ENCODE measurements at places on chromosomes 13 and 19.

DNA sequence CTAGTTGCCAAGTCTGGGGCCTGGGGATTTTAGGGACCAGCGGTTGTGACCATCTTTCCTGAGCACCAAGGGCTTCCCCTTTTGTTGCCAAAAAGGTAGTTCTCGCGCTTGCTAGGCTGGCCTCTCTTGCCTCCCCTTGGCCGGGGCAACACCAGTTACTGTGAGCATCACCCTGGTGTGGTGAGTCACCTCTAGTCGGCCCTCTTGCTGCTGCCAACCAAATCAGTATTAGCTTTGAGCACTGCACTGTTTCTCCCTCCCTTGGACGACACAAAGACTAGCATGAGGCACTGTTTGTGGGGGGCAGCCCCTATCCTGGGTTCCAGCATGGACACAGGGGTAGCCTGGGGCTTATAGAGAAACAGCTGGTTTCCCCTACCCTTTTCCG is 6.9 kb downstream of the SYDE1 start:
- DNase-seq = no peak

DNA sequence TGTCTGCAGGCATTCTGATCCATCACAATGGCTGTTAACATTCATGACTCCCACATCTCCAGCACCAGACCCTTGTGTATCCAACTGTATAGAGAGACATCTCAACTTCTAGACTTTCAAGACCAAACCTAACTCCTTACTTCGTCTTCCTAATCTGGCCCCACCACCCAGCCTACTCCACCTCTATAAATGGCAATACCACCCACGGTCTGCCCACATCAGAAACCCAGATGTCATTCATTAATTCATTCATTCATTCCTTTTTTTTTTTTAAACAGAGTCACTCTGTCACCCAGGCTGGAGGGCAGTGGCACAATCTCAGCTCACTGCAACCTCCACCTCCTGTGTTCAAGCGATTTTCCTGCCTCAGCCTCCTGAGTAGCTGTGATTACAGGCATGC is 10.4 kb downstream of the GPR42 start:
- DNase-seq = no peak

- DNase-seq = no peak
Measured at GRCh38 chr19:39599116-39599515, 3.2 kb upstream of the LGALS13 start.

GRCh38 chr13:20497006-20497775 is 28.5 kb downstream of the CRYL1 start:
- no peak for DNase-seq

All from T-helper 22 cell (primary cell).